COR-L47 (cell line): ENCODE measurements at places on chromosomes 3 and 15.

DNA sequence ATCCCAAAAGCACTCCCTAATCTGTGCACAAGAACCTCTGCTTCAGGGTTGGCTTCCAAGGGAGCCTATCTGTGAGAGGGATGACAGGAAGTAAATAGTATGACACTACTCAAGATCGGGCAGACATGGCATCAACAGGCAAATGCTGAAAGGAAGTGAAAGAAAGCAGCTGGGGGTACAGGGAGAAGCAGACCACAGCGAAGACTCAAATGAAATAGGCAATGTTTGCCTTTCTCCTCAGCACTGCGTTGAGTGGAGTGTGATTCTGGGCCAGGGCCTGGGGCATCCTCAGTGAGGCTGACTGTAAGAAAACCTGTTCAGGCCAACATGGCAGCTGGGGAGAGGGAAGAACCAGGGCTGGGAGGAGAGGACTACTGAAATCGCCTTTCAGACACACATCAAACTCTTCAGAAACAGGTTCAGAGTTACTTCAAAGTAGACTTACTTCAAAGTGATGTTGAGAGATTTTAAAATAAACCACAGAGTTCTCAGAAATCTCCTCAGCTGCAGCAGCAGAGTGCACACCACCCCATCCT, 96.6 kb downstream of the SLC9A9 start:
- DNase-seq = no peak

GRCh38 chr3:42610976-42611375, 10.5 kb downstream of the NKTR start:
- DNase-seq = no peak

- DNase-seq = no peak
These were observed 3.8 kb downstream of the CHRNA7 start for GRCh38 chr15:32034106-32034505.

DNA sequence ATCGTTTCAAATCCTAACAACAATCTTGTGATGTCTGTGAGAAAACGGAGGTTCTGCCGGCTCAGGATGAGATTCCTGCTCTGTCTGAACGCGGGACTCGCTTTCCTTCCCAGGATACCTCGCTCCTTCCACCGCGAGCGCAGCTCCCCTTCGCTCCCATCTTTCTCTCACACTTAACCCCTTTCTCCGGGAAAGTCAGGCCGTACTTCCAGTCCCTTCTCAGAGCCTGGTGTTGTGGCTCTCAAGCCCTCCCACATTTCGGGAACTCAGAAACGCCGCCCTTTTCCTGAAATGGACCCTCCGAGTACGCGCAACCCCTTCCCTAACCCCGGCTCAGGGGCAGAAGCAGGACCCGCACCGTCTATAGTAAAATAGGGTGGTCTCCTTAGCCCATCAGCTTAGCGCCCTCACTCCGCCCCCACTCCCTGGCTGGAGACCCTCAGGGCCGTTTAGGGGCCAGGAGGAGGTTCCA, 378 bp upstream of the FEM1B start:
- DNase-seq = peak; percentile 65

- DNase-seq = no peak
These were observed 1.3 kb upstream of the HRG start for GRCh38 chr3:186664506-186664905.

- DNase-seq = no peak
These were observed 19.4 kb downstream of the CMTM8 start for GRCh38 chr3:32257641-32258438.

DNA sequence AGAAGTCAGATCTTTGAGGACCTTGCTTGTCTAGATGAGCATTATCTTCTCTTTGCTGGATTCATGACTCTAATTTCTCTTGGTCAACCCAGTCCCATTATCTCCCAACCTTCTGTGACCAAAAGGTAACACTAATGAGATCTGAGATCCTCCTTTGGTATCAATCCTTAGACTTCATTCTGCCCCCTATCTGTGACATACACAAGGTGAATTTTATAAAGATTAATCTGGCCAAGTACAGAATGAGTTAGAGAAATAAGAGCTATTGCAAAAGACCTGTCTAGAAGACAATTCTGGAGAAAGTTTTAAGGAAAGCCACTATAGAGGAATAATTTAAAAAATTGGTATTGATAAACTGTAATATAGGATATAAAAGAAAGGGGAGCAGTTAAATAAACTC, 113.8 kb upstream of the KCNMB2 start:
- DNase-seq = no peak

- DNase-seq = no peak
These were observed 8.1 kb downstream of the KBTBD13 start for GRCh38 chr15:65084500-65085206.

- DNase-seq = peak; percentile 75
These were observed 60.8 kb downstream of the RAB11A start for GRCh38 chr15:65930134-65930533.

DNA sequence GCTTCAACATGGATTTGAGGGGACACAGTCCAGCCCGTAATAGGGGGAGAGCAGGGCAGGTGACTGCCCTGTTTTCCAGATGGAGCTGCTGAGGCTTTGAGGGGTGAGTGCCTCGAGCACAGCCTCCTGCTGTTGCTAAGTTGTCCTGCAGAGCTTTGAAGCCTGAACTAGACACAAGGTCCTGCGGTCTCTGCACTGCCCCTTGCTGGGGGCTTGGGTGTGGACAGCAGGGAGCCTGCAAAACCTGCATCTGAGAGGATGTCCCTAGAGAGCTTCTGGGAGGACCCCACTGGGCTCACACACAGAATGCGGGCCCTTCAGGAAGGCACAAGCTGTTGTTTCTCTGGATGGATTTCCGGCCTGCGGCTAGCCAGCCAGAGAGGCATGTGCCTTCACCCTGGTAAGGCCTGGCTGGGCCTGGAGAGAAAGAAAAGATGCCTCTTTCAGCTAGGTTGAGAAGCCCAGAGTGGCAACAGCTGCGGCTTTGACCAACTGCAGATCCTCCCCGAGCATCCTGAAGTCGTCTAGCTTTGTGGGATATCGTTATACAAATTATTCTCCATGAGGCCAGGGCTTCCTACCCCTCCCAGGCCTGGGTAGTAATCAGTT, 226.2 kb downstream of the SLCO3A1 start:
- no peak for DNase-seq

DNA sequence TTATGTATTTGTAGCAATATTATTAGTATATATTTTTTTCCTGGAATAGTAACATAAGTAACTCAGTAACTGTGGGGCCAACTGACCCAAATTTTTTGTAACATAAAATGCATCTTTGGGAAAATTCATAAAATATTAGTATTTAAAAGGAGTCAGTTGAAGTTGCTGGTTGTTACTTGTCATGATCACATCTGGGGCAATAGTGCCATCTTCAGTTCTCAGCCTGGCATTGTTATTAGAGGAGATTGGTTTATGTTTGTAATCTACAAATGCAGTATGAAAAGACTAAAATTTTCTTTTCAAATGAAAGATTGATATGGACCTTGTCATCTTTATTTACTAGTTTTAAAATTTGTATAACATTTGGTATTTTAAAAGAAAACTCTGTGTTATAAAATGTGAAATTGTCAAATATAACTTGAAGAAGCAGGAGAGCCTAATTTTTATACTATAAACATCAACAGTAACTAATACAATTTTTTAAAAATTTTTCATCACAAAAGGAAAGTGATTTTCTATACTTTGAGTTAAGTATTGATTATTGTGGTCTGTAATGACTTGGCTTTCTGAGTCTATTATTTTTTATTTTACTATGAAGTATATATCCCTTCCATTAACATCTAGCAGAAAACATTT, 38.8 kb upstream of the MLF1 start:
- peak; percentile 39 for DNase-seq

GRCh38 chr3:183312433-183312832, 59.4 kb downstream of the B3GNT5 start:
- no peak for DNase-seq

DNA sequence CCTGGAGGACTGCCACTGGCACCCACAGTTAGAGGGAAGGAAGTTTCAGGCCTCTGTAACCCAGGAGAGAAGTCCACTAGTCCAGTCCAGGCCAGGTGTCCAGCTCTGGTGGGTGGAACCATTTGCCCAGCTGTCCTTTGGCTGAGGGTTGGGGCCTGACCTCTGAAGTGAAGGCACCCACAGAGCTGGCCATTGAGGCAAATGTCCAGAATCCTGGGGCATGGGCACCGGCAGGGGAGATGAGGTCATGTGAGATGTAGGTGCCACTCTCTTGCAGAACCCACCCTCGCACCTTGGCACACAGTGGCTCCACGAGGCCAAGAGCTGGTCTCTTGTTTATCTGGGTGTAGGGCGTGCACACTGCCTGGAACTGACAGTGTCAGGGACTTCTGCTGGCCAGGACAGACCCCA, 162.8 kb downstream of the SMAD6 start:
- DNase-seq = no peak

GRCh38 chr3:142990721-142991120, 10.6 kb upstream of the U2SURP start:
- DNase-seq = no peak

DNA sequence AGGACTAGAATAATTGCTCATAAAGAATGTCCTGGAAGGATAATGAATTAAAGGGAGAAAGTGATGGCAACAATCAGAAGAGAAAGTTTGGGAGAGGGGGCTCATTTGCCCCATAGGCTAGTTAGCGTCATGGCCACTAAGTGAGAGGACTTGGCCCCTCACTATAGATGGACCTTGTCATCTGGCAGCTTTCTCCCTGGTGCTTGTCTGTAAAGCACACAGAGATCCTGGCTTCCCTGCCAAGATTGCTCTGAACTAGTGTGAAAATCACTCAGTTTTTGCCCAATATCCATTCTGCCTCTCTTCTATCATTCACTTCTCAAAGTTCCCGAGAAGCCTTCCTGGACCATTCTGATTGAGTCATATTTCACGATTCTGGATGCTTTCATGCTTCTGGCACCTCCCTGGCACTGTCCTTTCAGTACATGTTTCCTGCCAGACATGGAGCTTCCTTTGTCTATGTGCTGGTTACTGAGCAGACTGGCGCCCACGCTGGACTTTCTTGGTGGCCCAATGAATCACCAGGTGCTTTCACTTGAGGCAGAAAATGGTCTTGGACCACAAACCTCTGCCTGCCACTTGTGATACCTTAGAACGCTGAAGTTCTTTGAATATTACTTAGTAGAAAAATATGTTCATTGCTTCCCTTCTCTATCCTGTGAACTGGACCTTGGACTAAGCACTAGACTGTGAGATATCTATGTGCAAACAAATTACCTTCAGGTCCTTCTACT, 709.6 kb upstream of the CFAP20DC start:
- no peak for DNase-seq

DNA sequence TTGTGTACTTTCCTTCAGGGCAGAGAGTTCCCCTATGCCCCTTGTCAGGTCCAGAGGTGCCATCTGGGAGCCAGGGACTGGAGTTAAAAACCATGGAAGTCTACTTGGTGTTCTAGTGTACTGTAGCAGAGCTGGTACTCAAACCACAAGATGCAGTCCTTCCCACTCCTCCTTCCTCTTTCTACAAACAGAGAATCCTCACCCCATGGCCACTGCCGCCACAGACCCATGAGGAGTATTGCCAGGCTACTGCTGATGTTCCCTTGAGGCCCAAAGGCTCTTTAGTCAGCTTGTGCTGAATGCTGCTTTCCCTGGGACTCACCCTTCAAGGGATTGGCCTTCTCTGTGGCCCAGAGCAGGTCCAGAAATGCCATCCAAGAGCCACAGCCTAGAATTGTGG, 229.2 kb upstream of the ZPLD1 start:
- no peak for DNase-seq

DNA sequence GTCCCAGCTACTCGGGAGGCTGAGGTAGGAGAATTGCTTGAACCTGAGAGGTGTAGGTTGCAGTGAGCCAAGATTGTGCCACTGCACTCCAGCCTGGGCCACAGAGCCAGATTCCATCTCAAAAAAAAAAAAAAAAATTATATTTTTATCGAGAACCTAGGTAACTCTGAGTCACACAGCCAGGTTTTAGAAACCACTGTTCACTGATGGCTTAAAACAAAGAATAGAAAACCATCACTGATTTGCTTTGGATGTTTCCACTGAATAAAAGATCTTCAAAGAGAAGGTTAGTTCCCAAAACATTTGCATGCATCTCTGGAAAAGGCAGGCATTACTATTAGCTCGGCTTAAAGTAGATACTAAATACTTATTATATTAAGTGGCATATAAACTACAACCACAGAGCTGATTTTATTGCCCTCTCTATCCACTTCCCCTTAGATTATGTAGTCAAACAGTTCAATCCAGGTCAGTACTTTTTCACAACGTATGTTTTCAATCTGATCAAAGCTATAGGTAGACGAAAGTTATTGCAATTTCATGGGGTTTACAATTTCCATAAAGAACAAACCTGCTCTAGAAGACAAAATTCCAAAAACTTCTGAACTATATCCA, 1.4 kb downstream of the B4GALT4 start:
- DNase-seq = no peak

DNA sequence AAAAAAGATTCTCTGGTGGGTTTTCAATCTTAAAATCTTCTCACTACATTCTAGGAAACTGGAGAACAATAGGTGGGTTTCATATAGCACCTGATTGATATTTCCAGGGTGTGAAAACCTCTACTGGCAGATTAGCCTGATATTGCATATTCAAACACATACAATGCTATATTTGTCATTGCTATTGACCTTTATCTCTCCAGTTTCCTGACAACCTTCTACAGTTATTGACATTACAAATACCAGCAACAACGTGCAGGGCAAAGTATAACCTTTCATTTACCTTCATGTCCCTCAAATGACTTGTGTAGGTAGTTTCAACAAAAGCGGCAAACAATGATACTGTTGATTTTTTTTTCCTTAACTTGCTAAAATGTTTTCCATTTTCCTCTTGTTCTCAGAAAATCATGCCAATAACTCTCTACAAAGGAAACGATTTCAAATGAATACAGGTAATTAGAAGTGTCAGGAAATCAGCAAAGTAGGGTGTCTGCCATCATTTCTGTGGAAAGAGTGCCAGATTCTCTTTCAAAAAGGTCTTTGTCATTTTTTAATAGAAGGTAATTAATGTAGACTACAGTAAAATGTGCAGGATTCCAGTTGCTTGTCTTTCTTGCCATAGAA, 72.6 kb upstream of the CDIN1 start:
- DNase-seq = peak; percentile 67

- DNase-seq = no peak
These were observed 292.1 kb downstream of the LPP start for GRCh38 chr3:188446014-188446413.

DNA sequence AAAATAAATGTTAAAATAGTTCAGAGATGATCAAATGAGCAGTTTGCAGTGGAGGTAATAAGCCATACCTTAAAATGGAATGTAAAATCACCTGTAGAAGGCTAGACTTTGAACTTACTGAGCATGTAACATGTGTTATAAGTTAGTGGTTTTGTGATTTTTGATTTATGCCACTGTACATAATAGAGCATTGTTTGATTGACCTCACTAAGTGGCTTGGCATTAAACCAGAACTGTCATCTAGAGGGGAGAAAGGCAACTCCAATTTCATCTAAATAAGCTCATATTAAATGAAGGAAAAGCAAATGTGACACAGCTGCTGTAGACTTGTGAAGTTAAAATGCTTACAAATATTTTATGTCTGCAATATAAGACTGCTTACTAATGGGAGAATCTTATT, 387.9 kb downstream of the ZIC1 start:
- DNase-seq = peak; percentile 90

DNA sequence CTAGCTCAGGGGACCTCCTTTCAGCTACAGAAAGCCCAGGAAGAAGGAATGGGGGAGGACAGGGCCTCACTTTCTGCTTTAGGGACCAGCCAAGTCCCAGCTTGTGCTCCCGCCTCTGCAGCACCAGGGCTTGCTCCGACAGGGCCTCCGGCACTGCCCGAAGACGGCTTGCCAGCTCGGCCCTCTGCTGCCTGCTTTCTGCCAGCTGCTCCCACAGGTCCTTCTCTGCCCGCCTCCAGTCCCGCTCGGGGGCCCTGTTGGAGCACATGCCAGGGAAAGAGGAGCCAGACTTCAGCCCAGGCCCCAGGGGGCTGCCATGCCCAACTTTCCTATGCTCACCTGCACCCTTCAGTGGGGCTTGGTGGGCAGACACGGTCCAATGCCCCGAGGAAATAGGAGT, 4.3 kb upstream of the CLK3 start:
- no peak for DNase-seq
